ENCODE measurements at places on chromosomes 1 and 21.

DNA sequence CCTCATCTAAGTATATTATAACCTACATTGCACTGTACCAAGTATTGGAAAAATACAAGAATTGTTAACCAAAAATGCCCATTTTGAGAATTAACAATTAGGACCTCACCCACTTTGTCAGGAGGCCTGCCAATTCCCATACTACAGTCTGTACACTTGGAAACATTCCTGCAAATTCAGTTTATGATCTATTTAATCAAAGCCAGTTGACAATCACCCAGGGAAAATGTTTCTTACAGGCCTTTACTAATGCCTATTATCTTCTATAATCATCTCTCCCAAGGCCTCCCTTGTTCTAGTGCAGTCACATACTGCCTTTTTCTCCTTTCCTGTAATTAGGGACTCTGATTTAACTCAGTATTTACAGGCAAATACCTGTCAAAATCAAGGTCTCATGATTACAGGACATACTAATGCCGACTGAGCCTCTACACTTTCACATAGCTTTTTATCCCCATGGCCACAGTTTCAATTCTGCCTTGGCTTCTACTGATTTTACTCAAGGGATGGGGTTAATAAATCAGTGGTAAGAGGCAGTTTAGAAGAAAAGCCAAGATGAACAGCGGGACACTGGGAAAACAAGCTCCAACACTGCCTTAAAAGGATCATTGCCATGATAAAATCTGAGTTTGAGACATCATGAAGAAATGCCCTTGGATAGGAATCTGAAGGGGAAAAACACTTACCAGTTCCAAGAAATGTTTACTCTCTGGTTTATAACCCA lies 338.7 kb downstream of the VAV3 start:
- DNase-seq = no peak

- peak; percentile 24 for DNase-seq
Measured at GRCh38 chr21:45439161-45439872, 34.4 kb downstream of the COL18A1 start.

DNA sequence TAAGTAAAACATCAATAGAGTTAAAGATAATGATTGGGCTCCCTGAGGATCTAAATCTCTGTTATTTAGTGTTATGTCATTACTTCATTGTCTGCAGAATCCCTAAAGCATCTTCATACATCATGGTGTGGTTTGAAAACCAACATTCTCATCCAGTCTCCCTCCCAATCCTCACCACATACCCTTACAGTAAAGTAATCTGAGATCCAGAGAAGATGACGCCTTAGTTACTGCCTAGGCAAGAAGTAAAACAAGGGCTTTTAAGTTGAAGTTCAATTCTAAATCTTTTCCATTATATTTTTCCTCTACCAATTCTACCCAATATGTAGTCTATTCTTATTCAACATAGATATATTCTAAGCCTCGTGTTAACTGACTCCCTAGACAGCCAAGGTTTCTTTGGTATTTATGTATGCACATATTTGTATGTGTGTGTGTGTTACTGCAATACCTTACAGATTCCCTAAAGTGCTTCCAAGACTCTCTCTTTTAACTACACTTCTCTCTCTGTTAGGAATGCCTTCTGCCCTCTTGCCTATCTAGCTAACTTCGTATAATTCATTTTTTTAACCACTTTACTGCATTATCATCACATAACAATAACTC lies 17.3 kb downstream of the DPH5 start:
- DNase-seq = no peak

- DNase-seq = no peak
Measured at GRCh38 chr1:53145051-53145600, 2.7 kb upstream of the SLC1A7 start.

DNA sequence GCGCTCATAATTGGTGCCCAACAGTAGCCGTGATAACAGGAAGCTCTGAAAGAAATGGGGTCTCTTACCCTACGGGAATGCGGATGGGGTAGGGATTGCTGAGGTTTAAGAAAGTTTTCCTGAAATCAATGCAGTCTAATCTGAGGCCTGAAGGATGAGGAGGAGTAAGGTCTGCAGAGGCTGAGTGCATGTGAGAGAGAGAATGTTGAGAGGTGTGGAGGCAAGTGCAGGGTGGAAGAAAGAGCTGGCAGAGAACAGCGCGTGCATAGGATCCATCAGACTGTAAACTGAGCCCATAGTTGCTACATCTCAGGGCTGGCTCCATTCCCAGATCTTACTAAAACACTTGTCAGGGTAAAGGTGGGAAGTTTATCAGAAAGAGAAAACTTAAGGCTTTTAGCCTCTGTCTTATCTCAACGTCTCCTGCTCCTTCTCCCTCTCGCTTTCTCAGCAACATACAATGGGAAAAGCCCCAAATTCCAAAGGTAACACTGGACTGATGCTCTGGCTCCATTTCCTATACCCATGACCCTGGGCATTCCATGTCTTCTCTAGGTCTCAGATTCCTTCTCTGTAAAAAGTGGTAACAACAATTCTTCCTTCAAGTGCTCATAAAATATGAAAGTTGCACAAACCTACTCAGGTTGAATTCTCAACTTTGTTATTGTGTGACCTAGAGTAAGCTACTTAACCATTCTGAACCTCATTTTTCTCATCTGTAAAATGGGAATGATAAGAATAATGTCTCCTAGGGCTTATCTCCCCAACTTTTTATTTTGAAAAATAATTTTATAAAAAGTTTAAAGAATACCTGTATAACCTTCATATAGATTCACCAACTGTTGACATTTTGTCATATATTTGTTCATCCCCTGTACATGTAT lies 75.2 kb downstream of the SH3GLB1 start:
- no peak for DNase-seq

DNA sequence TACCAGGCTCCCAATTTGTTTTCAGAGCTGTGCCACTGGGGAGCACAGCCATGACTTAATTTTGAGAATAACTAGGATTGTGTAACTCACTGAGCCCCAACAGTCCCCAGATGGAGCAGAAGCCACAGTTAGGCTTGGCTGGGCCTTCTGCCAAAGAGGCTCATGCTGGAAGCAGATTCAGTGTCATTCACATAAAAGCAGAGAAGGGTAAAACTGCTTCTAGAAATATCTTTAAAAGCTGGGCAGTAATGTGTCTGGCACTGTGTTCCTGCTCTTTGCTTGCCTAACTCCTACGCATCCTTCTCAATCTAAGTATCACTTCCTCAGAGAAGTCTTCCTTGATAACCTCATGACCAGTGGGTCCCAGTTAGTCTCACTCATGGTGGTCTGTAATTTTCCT lies 20.3 kb downstream of the STK40 start:
- DNase-seq = no peak

DNA sequence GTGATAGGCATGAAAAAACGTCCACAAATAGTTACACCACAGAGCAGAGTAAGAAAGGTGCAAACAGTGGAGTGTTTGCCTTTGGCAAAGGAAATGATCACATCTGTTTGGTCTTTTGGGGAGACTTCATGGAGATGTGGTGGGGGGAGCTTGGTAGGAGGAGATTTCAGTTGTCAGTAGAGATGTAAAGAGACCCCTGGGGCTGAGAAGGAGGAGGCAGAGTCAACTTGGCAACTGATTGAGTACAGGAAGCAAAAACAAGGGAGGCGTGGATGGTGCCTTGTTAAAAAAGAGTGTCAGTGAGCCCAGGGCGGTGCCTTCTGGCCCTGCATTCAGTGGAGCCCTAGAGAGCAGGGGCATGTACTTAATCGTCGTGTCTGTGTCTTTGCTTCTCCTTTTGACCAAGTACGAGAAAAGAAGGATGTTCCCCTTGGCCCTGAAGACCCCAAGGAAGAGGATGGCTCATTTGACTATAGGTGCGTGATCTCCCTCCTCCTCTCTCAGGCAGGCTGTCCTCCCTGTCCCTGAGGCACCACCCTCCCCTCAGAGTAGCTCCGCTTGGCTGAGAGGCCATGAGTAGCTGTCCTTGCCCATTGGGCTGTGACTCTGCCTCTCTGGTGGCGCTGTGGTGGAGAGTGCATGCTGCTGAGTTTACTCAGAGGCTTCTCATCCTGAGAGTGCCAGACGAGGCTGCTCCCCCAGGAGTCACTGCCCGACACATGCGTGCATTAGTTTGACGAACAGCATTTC lies 30.4 kb upstream of the CNTN2 start:
- no peak for DNase-seq

DNA sequence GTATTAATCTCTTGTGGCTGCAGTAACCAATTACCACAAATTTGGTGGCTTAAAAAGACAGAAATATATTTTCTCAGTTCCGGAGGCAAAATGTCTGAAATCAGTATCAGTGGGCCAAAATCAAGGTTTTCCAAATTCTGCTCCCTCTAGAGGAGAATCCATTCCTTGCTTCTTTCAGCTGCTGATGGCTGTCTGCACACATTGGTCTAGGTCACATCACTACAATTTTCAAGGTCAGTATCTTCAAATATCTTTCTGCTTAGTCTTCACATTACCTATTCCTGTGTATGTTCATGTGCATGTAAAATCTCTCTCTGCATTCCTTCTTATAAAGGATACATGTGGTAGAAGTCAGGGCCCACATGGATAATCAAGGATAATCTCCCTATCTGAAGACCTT lies 999.4 kb downstream of the KCNT2 start:
- no peak for DNase-seq

DNA sequence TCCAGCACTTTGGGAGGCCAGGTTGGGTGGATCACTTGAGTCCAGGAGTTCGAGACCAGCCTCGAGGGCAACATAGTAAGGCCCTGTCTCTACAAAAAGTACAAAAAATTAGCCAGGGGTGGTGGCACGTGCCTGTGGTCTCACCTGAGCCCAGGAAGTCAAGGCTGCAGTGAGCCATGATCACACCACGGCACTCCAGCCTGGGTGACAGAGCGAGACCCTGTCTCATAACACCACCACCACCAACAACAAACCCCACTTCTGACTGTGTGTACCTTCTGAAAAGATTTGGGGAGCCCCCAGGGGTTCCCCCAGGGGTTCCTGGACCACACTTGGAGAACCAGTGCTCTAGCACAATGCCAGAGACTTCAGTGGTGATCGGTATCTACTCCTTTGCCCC lies 29.9 kb downstream of the NUAK2 start:
- no peak for DNase-seq

- no peak for DNase-seq
Measured at GRCh38 chr1:154334079-154335024, 9.0 kb downstream of the ATP8B2 start.

DNA sequence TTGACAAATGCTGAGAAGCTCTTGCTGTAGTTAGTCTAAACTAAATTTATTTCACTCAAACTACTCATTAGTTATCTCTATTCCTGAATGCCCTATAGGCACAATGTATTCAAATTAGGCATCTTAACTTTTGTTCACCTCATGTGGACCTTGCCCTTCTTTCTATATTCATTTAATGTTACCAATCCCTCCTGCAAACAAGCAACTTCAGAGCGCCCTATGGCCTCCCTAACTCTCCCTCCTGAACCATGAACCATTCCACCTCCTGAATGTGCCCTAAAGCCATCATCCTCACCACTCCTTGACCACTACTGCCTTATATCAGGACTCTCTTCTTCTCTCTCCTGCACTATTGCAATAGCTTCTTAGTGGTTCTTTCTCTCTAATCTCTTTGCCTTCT lies 34.8 kb upstream of the SAMD13 start:
- DNase-seq = no peak

GRCh38 chr21:23020969-23021368 lies 2022.8 kb downstream of the NCAM2 start:
- no peak for DNase-seq

- no peak for DNase-seq
Measured at GRCh38 chr1:234684856-234685255, 74.9 kb upstream of the IRF2BP2 start.

GRCh38 chr1:94247138-94248094 lies 10.0 kb upstream of the ARHGAP29 start:
- no peak for DNase-seq

GRCh38 chr1:194723067-194723466 lies 1536.7 kb upstream of the B3GALT2 start:
- DNase-seq = no peak

- no peak for DNase-seq
Measured at GRCh38 chr1:52683367-52683940, 14.7 kb downstream of the COA7 start.

- no peak for DNase-seq
Measured at GRCh38 chr1:172254521-172255222, 165.8 kb upstream of the C1orf105 start.

- DNase-seq = no peak
Measured at GRCh38 chr1:61230523-61230922, 148.2 kb downstream of the NFIA start.

GRCh38 chr1:236160540-236161127 lies 18.3 kb downstream of the GPR137B start:
- no peak for DNase-seq

- DNase-seq = peak; percentile 42
Measured at GRCh38 chr1:116574581-116575291, 3.9 kb upstream of the CD58 start.

DNA sequence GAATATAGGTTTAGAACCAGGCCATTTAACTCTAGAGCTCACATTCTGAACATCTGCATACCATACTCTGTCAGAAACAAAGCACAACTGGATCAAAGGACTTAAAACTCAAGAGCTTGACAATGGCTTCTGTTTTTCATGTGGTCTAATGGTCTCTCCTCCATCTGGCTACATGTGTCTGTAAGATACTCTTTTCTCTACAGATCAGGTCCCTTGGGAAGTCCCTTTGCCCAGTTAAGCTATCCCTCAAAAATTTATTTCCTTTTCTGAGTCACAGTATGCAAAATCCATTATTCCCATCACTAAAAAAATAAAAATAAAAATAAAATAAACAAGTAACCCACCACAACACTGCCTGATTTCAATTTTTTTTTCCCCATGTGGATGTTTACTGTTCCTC lies 357.0 kb upstream of the PRMT6 start:
- DNase-seq = no peak

DNA sequence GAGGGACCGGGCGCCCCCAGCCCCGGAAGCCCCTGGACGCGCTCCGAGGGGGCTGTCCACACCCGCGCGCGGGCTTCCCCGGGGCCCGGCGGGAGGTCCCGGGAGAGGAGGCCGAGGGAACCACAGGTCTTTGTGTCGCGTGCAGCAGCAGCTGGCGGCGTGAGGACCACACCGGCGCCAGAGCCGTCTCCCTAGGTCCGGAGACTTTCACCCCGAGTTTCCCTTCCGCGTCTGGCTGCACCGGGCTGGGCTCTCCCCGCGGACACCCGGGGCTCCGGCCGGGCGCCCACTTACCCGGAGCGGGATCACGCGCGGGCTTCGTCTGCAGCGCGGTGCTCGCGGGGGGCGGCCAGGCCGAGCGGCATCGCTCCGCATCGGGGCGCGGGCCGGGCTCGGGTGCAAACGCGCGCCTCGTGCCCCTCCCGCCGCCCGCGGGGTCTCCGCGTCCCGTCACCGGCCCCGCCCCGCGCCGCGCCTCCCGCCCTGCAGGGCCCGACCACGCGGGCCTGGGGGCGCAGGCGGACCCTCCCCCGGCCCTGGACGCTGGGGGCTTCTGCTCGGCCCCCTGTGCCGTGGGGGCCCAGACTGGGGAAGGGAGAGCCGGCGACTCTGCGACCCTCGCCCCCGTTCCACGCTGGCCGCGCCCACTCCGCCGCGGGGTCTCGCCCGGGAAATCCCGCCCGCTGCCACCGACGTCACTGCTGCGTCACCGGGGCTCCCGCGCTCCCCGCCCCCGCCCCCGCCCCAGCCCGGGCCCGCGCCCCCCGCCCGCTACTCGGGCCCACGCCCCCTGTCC lies at the start of gene GNG4:
Gene GNG4 (minus strand): TSS at position 417 of the 796 bp plus-strand sequence. CDS start 65,946 bp downstream, outside the sequence.
- no peak for DNase-seq

GRCh38 chr1:181104042-181104789 lies 15.7 kb downstream of the IER5 start:
- no peak for DNase-seq

GRCh38 chr21:25396135-25396711 lies 211.1 kb downstream of the MRPL39 start:
- no peak for DNase-seq

Measured in SK-N-MC (cell line).